ENCODE measurements at places on chromosomes 11 and 22.
A peak's percentile ranks its signal among the peaks of the same experiment; 100 is the strongest.

DNA sequence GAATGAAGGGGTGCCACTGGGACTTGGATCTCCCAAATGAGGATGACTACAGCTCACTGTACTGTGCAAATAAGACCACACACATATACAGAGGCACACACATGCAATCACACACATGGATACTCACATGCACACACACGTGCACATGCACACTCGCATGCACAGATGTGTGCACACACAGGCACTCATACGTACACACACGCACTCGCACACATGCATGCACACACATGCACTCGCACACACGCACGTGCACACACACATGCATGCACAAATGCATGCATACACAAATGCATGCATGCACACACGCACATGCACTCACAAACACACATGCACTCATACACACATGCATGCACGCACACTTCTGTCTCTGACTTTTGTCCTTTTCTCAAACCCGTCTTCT is 36.0 kb downstream of the TECTA start:
- DNase-seq: no peak

- DNase-seq: peak; percentile 65
Measured at GRCh38 chr22:17176715-17177114, 17.6 kb upstream of the HDHD5 start.

DNA sequence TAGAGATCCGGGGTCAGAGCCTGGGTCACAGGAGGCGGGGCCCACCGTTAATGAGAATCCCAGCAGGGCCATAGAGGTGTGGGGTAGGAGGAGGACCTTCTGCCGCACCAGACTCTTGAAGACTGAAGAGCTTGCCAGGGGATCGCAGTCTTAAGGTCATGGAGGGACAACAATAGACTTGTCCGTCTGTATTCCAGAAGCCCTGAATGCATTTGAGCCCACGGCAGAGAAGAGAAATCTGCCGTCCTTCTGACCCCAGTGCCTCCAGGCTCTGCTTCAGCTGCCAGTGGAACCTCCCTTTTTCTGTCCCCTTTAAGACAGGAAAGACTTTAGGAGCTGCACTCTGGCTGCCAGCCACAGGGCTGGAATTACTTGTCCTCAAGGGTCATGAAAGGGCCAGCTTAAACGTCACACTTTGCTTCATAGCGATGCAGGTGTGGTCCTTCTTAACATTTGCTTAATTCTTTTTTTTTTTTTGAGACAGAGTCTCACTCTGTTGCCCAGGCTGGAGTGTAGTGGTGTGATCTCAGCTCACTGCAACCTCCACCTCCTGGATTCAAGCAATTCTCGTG is 15.5 kb upstream of the ST3GAL4 start:
- no peak for DNase-seq

- no peak for DNase-seq
Measured at GRCh38 chr22:30261134-30261533, 5.5 kb downstream of the OSM start.

DNA sequence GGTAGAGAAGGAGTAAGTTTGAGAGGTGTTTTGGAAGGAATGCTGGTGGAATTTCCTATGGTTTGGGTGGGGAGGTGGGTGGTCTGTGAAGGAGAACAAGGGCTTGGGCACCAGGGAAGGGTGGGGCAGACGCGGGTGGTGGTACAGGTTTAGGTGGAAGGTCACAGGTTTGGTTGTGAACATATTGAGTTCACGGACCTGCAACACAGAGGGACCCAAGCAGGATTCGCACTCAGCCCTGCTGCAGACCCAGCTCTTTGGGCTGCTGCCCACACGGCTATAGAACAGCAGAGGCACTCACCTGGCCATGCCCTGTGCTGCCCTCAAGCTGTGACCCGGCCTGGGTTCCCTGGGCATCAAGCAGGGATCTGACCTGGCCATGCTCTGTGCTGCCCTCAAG is 33.5 kb upstream of the EMID1 start:
- no peak for DNase-seq

- no peak for DNase-seq
Measured at GRCh38 chr11:59193587-59194130, 19.1 kb downstream of the MPEG1 start.

DNA sequence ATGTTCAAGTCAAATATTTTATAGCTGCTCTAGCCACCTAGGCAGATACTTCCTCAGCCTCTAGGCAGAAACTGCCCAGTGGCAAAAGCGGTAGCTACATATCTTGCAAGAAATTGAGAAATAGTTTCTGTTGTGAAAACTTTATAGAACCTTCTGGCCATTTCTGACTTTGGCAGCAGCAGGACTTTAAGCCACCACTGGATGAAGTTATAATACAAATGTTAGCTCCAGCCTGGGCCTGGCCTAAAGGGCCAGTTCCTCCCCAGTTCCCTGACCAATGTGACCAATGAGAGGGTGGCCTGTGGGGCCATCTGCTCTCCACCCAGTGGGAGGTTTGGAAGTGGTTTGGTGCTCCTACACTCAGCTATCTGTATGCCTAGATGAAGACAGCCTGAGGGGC is 254.0 kb upstream of the NARS2 start:
- DNase-seq: no peak

Data from Ammon's horn (tissue), 1 donor.